ENCODE measurements at places on chromosomes 1 and 21.
A peak's percentile ranks its signal among the peaks of the same experiment; 100 is the strongest.

GRCh38 chr1:63148825-63149645 lies 173.3 kb upstream of the FOXD3 start:
- peak; percentile 49 for DNase-seq

DNA sequence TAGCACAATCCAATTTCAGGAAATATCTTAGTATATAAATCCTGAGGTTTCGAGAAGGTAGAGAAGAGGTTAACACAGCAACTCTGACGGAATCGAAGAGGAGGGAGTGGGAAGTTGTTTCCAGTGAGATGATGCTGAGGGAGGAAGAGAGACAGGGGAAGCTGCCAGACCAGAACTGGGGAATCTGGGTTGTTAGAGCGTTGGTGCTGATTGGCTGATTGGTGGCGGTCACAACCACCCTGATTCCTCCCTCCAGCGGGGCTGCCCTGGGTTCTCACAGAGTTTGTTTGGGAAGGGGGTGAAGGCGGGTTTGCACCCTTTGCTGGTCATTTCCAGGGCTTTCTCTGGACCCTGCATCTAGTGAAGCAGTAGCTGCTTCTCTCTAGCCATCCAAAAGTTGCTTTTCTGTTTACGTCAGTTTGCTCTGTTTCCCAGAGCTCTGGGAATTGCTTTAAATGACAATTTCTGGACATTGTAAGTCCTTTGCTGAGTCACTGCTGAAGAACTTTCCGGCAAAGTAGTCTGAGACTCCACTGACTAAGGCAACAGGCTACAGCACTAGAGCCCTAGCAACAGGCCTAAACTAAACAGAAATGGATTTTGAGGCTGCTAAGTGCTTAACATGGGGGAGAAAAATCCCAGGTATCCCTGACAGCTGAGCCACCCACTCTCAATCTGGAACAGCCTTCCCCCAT lies 90.1 kb downstream of the TENT5C start:
- peak; percentile 97 for DNase-seq

DNA sequence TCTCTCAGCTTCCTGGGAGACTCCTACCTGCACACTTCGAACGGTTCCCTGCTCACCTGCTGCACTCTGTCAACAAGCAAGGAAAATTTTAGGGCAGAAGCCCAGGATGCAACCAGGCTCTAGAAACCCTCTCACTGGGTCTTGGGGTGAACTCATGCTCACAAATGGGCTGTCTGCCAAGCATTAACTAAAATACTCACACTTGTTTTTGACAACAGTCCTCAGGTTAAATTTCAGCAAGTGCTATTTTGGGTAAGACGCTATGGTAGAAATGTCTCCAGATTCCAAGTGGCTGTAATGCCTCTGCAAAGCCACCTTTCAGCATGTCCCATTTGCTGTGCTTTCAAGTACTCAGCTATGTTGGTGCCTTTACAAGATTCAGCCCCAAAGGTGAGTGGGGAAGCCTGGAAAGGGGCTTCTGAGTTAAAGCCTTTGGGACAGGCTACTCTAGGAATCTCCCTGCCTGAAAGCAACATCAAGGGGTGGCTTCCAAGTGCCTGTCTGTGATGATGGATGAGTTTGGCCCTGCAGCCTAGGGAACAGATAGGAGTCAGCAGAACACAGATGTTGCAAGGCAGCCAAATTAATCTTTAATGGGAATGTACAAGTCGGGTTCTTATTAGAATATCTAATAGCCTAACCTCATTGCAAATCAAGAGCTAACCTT lies 211.9 kb upstream of the SPAG17 start:
- no peak for DNase-seq

- DNase-seq, result peak; percentile 80
These were observed 280.7 kb upstream of the PLXNA2 start for GRCh38 chr1:208524925-208525324.

- DNase-seq, result peak; percentile 79
These were observed 92.1 kb downstream of the LRRC8C start for GRCh38 chr1:89725011-89725370.

- no peak for DNase-seq
These were observed 41.9 kb upstream of the FCRL4 start for GRCh38 chr1:157639800-157640199.

DNA sequence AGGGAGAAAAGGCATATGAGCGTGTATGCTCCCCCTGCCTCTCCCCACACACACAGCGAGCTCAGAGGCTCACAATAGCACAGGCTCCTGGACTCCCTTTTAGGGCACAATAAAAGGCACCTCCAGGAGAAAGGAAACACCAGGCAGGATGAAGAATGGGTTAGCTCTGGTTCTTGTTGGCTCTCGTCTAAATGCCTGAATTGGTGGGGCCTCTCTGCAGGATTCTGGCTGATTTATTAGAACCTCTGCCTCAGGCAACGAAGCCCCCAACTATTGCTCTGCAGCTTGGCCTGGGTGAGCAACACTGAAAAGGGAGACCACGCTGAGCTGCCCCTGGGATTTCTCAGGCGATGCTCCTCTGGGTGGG lies 590.9 kb upstream of the PLXNA2 start:
- DNase-seq, result no peak

DNA sequence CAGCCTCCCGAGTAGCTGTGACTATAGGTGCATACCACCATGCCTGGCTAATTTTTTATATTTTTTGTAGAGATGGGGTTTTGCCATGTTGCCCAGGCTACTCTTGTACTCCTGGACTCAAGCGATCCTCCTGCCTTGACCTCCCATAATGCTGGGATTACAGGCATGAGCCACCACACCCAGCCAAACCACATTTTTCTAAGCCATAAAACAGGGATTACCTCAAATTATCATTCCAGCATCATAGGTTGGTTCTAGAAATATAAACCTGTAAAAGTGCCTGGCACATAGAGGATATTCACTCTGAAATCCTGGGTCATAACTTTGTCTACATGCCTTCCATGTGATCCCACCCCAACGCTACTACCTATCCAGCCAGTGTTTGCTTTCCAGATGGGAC lies 59.4 kb upstream of the JAK1 start:
- no peak for DNase-seq

DNA sequence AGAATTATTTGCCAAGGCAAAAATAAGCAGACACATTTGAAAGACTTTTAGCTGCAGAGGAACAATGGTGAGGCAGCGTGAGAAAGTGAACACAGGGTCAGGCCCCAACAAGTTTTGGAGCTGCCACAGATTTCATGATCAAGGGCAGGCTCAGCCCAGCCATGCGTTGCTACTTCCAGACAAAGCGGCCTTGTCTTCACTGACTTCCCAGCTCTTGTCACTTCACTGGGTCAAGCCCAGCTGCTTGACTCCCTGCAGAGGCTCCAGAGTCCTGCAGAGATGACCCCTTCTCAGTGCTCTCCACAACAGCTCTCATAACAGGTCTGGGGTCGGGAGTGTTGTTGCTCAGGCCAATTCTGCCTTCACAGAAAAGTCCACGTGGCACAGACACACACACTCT lies 35.8 kb downstream of the HHAT start:
- no peak for DNase-seq

DNA sequence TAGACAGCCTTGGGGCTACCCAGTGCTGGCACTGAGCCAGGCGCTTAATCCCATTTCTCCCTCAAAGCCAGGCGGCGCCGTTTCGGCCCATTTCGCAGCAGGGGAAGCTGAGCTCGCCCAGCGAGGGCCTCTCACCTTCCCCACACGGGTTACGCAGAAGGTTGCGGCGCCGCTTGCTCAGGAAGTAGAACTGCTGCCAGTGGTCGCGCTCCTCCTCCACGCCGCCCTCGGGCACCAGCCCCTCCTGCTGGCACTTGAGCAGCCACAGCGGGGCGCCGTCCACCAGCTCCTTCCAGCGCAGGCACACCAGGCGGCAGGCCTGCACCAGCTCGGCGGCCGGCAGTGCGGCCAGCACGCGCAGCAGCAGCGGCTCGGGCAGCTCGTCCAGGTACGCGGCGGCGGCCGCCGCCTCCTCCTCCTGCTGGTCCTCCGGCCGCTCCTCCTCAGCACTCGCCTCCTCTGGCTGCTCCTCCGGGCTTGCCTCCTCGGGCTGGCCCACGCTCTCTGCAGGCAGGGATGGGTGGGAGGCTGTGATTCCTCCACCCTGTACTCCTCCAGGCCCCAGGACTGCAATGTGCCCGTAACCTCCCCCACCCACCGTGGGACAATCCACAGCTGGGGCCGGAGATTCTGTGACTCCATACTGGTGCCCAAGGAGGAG lies 3.8 kb downstream of the FBXO2 start:
- DNase-seq, result peak; percentile 54

DNA sequence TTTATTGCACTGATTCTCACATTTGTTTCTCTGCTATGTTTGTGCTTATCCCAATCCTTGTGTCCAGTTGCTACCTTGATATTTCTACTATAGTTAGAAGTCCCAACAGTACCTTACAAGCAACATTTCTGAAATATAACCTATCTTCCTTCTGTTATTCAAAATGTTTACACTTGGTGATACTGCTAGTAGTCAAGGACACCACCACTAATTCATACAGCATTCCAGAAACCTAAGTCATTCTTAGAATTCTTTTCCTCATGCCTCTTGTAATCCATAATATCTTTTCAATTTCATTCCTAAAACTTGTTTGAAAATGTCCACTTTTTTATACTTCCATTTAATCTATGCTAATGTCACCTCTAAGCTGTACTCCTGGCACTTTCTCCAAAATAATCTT lies 2132.1 kb downstream of the NCAM2 start:
- DNase-seq, result no peak

GRCh38 chr21:36250423-36251075 lies 69.4 kb upstream of the MORC3 start:
- DNase-seq, result no peak

- peak; percentile 81 for DNase-seq
These were observed 196.8 kb upstream of the LMO4 start for GRCh38 chr1:87131809-87132283.

- DNase-seq, result no peak
These were observed 10.8 kb upstream of the HMGCL start for GRCh38 chr1:23836037-23836436.

- DNase-seq, result no peak
These were observed 220.1 kb upstream of the SAMSN1 start for GRCh38 chr21:14766241-14766640.

DNA sequence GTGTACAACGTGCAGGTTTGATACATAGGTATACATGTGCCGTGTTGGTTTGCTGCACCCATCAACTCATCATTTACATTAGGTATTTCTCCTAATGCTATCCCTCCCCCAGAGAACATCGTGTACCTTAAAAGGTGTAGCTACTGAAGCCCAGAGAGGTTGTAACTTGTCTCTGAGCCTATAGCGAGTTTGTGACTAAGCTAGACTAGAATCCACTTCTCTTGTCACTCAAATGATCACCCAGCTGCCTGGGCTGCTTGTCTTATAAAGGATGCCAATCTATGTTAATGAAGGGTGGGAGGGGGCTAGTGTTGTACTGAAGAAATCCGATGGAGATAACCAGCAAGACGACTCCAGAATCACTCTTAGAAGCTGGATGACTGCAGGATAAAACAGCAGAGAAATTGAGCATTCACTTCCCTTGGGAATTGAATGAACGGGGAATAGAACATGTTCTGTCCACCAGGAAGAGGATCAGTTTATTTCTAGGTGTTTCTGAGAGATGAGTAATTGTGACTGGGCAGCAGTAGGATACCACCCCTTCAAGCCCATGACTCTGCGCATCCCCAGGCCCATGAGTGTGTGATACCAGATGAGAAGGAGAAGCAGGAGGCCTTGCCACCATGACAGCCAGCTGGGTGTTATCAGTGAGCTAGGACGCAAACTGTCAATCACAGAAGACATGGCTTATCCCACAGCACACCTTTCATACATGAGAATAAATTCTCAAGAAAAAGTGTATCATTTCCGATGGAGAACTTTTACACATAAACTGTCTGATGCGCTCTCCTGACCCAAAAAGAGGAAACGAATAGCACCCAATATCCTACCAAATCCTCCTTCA lies 390.4 kb downstream of the NTNG1 start:
- no peak for DNase-seq

DNA sequence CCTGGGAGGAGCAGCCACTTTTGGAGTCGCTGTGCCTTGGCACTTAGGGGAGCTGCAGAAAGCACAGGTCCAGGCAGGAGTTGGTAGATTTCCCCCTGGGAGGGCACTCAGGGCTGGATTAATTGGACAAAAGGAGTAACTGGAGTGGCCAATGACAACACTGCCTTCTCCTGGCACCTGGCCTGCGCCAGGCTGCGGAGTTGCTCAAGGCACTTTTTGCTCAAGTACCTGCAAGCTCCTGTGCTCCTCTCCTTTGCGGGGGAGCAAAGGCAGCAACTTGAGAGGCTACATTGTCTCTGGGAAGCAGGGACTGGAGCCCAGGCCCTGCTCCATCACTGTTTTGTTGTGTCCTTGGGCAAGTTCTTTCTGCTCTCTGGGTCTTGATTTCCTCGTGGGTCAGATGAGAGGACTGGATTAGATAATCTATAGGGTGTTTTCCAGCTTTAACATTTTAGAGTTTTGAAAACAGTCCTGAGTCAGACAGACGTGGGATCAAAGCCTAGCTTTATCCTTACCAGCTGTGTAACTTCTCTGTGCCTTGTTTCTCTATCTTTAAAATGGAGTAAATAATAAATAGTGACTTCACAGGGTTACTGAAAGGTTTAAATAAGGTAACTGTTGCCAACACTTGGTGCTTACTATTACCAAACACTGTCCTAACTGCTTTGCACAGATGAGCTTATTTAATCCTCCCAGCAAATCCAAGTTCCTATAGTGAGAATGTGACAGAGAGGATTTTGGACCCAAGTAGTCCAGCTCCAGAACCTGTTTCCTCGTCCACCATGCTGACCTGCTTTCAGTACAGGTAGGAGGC lies 18.0 kb upstream of the GRHL3 start:
- DNase-seq, result no peak

- no peak for DNase-seq
These were observed 82.8 kb downstream of the PRDM2 start for GRCh38 chr1:13782634-13783360.

DNA sequence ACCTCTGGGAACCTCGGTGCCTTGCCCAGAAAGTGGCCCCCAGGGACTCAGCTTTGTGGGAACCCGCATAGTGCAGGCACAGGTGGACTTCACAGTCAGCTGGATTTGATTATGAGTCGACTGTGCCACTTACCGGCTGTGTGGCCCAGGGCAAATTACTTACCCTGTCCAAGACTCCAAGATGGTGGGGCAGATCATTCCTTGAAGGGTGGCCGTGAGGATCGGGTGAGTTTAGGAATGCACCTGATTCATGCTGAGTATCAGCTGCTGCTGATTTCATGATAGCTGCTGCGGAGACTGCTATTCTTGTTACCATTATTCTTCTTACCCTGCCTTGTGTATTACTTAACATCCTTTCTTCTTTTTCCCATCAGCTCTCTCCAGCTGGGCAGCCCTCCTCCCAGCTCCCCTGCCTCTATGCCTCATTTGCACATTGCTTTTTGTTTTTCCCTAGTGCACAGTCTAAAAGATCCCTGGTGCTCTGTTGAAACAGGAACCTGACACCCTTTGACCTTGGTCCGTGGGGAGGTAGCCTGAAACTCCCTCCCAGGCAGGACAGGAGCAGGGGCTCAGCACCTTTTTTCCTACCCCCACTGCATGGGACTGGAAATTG lies 40.5 kb upstream of the FHAD1 start:
- no peak for DNase-seq

DNA sequence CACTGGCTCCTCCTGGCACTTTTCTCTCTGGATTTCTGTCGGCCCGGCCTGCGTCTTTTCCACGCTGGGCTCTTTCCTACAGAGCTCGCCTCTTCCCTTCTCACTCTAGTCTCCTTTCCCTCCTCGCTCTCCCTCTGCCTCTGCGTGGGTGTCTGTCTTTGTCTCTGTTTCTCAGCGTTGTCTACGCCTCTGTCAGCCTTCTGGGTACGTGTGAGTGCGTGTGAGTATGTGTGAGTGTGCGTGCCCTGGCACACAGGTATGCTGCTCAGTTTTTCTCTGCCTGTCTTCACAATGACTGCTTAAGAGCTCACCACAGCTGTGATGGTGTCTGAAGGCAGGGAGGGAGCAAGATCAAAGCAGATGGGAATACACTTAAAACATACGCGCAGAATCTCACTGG lies 77.7 kb downstream of the KIRREL1 start:
- DNase-seq, result peak; percentile 23

- no peak for DNase-seq
These were observed 47.3 kb upstream of the POU3F1 start for GRCh38 chr1:38093569-38094520.
